Right ventricle myocardium superior (tissue), 1 donor: ENCODE measurements at places on chromosomes 12 and 14. TPM values are rescaled to one million over a fixed set of nuclear protein-coding genes. Genes with fewer than 3 reads are reported as not detected.

- DNase-seq: no peak
Observed at GRCh38 chr12:125272383-125272933, 207.2 kb downstream of the AACS start.

DNA sequence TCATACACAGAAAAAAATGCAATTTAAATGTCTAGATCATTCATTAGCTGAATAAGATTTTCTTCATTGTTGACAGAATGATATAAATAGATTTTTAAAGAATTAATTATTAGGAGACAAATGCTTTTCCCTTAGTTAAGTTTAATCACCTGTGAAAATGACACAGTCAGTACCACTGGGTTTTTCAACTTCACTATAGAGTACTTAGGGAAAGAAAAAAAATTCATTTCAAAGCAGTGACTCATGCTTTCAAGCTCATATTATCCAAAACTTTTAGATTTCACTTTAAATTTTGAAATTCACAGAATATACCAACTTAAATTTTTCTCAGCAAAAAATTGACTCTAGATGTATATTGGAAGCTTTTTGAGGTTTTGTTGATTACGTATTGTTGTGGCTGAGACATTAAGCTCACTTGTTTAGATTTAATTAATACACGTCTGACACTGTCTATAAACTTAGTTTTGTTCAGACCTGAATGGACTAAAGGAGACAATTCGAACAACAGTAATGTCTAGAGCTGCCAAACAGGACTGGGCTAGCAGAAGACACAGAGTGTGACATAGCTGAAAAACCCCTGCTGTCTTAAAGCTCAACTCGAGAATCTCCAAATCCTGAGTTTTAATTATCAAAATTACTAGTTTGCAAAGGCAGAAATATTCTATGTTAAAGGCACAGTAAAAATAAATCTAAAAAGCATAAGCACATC lies 1.6 kb downstream of the MGAT4C start:
- DNase-seq: no peak

GRCh38 chr14:90836692-90837063 lies 20.4 kb upstream of the TTC7B start:
- no peak for DNase-seq

- no peak for DNase-seq
Observed at GRCh38 chr12:111338096-111338495, 30.8 kb downstream of the PHETA1 start.

- DNase-seq: no peak
Observed at GRCh38 chr14:33275879-33276278, 337.2 kb downstream of the NPAS3 start.

GRCh38 chr12:14628771-14629170 lies 61.1 kb upstream of the PLBD1 start:
- no peak for DNase-seq

DNA sequence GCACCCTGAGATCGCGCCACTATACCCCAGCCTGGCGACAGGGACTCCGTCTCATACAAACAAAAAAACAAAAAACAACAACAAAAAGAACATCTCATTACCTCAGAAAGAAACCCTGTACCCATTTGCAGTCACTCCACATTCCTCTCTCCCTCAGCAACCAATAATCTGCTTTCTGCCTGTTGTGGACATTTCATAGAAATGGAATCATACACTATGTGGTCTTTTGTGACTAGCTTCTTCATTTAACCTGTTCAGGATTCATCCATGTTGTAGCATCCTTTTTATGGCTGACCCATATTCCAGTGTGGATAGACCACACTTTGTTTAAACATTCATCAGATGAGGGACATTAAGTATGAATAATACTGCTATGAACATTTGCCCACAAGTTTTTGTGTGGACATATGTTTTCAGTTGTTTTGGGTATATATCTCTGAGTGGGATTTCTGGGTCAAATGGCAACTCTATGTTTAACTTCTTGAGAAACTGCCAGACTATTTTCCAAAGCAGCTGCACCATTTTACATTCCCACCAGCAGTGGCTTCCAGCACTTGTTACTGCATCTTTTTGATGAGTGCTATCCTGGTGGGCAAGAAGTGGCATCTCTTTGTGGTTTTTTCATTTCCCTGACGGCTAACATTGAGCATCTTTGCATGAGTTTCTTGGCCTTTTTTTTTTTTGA lies 5.9 kb upstream of the RCOR1 start:
- no peak for DNase-seq

- no peak for DNase-seq
Observed at GRCh38 chr12:93109551-93110203, 180.6 kb upstream of the EEA1 start.

- DNase-seq: no peak
Observed at GRCh38 chr12:106953352-106954250, 2.1 kb upstream of the TMEM263 start.

DNA sequence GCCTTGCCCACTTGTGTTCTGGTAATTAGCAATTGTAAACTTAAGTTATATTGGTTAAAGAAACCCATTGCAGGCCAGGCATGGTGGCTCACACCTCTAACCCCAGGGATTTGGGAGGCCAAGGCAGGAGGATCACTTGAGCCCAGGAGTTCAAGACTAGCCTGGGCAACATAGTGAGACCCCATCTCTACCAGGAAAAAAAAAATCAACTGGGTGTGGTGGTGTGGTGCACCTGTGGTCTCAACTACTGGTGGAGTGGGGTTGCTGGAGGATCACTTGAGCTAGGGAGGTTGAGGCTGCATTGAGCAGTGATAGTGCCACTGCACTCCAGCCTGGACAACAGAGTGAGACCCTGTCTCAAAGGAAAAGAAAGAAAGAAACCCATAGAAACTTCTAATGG lies 13.7 kb downstream of the YY1 start:
- no peak for DNase-seq

- DNase-seq: no peak
Observed at GRCh38 chr12:27309293-27309994, 23.2 kb upstream of the BMAL2 start.

- no peak for DNase-seq
Observed at GRCh38 chr12:122192441-122192840, 9.5 kb downstream of the LRRC43 start.

- no peak for DNase-seq
Observed at GRCh38 chr12:110896559-110896958, 23.8 kb downstream of the MYL2 start.

DNA sequence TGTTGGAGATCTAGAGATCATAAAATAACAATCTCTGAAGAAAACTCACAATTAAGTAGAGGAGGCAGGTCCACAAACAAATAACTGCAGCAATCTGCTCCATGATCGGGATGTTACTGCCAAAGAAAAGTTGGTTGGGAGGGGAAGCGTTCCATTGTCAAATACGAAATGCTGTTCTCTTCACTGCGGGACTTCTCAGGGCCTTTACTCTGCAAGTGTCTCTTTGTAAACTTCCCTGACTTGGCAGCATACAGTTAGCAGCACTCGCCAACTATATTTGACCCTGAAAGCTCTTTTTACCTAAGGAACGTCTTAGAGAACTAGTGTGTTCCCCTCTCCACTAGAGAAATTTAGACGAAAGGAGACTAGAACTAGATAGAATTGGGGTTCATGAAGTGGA lies 780.7 kb upstream of the TBX3 start:
- no peak for DNase-seq

GRCh38 chr12:124073356-124074035 lies 100.5 kb downstream of the ZNF664 start:
- DNase-seq: no peak

GRCh38 chr14:59377991-59378601 lies 87.1 kb downstream of the GPR135 start:
- DNase-seq: no peak

- no peak for DNase-seq
Observed at GRCh38 chr12:113991224-113992044, 25.3 kb upstream of the RBM19 start.

GRCh38 chr14:75806352-75806832 lies 145.3 kb downstream of the TTLL5 start:
- DNase-seq: no peak

DNA sequence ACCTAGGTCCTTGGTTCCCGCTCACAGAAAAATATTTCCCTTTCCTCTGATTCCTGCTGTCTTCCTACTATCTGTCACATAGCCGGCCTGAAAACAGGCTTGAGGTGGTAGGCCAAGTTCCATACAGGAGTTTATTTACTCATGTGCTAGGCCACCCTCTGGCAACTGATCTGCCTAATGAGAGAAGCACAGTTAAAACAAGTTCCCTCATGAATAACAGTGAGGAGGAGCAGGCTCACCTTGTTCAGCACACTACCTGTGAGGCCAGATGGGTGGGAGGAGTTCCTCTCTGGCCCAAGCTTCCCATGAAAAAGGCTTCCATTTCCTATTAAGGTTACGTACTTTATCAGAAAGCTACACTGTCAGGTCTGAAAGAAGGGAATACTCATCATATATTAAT lies 206.0 kb downstream of the MYRFL start:
- DNase-seq: no peak

DNA sequence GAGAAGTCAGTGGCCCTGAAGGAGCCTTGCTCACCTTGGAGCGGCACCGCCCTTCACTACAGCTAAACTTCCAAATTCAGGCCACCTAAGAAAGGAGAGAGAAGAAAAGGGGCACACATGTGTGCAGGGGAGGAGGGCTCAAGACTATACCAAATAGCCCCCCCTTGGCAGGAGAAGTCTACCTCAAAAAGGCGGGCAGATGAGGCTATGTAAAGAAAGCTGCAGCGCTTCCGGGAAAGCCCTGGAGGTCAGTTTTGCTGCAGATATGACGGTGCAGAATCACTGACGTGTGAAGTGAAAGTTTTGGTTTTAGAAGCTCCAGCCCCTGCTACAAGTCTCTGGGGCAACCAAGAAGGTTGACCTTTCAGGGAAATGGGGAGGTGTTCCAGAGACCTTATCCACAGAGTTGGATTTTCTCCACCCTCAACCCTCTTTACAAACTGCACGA lies 48.2 kb upstream of the PNMA1 start:
- no peak for DNase-seq

GRCh38 chr14:98028162-98028561 lies 1231.0 kb downstream of the VRK1 start:
- DNase-seq: no peak

GRCh38 chr14:57692671-57693070 lies 173.2 kb downstream of the SLC35F4 start:
- DNase-seq: no peak

DNA sequence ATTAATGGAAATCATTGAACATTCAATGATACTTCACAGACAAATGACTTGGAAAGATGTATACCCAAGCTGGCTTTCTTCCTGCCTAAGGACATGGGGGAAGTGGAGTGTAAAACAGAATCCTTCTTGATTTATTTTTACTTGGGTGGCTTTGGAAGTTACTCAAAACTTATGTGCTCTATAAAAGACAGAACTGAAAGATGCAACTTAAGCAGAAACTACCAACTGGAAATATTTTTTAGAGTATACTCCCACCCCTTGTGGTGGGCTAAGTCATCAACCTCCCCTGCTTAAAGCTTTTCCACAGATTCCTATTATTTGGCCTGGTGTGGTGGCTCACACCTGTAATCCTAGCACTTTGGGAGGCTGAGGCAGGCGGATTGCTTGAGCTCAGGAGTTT lies 126.0 kb upstream of the ATP2B1 start:
- DNase-seq: no peak

GRCh38 chr14:87045956-87046355 lies 947.0 kb downstream of the GALC start:
- DNase-seq: no peak

GRCh38 chr12:67358781-67359338 lies 89.7 kb downstream of the CAND1 start:
- no peak for DNase-seq

- DNase-seq: no peak
Observed at GRCh38 chr12:116675339-116676107, 62.3 kb downstream of the SPRING1 start.

DNA sequence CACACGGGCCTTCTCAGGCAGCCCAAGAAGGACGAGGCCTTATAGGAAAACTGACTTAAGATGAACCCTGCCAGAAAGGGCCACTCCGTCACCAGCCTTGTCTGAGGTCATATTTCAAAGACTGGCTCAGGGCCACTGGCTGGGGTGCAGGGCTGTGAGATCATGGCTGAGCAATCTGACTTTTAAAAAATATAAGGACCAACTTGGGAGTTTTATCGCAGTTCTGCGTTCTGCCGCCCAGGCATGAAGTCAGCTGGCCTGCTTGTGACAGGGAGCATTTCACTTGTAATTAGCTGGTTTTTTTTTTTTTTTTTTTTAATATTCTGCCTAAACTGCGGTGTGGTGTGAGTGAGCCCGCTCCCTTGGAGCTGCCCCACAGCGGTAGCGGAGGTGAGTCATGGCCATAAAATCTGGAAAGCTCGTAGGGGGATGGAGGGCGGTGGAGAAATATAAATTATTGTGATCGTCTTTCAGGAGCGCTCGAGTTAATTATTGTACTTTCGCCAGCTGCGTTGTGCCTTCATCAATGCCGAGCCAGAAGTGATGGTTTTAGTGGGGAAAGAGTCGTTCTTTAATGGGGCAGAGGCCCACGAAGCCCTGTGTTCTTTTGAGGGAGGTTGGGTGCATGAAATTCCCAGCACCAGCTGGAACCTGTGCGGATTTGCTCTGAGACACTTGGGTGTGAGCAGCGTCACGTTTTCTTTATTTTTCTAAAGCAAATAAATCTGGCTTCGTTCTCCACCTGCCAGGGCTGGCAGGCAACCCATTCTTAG lies 231.9 kb downstream of the C12orf75 start:
- DNase-seq: peak; percentile 64

GRCh38 chr12:119288576-119288975 lies 46.0 kb upstream of the CCDC60 start:
- DNase-seq: no peak

DNA sequence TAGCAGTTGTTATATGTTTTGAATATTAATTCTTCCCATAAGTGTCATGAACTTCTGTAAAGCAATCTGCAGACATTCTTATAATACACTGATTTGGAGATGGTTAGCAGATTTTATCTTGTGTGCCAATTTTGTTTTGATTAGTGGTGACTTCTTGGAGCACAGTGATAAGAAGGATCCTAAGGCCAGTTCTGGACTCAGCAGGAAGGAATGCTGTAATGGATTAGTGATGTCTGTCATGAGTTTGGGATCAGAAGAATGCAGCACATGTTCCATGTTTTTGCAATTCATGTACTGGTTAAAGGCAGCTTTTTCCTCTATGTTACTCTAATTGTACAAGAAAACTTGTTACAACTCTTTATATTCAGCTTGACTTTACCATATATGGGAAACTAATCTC lies 91.5 kb downstream of the UNC79 start:
- no peak for DNase-seq

The BDKRB2 gene
- 1.2 TPM for total RNA-seq

The ITPR2 gene
- 10.0 TPM for total RNA-seq

The ERC1 gene
- 46.6 TPM for total RNA-seq

The KLHL33 gene
- 0.70 TPM for total RNA-seq

The REM2 gene
- not detected for total RNA-seq

The TMCC3 gene
- total RNA-seq: 1.5 TPM

The KITLG gene
- 10.1 TPM for total RNA-seq

The PIANP gene
- total RNA-seq: 0.35 TPM

The TMEM263 gene
- 28.8 TPM for total RNA-seq

The PPFIA2 gene
- total RNA-seq: 0.35 TPM

The KRT73 gene
- total RNA-seq: not detected

The PMCH gene
- not detected for total RNA-seq

The MYH6 gene
- 4,934 TPM for total RNA-seq

The RNF34 gene
- total RNA-seq: 19.2 TPM
